ENCODE measurements at places on chromosomes 7 and 10. TPM values are rescaled to one million over a fixed set of nuclear protein-coding genes. Genes with fewer than 3 reads are reported as not detected.

DNA sequence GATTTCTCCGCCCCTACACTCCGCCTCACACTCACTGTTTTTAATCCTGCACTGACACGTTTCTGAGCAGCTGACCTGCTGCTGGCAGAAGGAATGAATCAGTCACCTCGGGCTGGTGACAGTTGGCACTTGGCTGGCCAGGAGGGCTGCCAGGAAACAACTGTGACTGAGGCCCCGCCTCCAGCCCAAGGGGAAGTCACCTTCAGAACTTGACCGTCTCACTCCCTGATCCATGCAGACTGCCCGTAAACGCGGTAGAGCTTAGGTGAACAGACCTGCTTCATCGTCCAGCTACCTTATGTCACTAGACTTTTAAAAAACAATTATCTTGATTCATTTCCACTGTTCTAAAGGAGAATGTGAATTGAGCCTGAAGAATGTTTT lies 107.5 kb downstream of the DOCK1 start:
- DNase-seq: peak; percentile 75

DNA sequence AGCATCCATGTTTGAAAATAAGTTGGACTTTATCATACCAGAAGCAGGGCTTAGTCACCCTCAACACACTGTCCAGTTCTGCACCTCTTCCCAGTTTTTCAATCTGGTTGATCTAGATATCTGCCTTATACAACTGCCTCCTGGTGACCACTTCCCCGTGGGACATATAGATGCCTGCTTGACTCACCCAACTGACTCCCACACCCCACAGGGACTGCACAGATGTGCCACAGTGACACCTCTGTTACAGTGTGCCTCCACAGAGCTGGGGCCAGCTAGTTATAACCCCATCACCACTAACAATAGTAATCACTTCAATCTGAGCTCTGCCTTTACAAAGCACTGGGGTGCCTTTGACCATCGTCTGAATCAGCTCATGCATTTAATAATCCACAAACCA lies 82.6 kb upstream of the AOAH start:
- DNase-seq: no peak

DNA sequence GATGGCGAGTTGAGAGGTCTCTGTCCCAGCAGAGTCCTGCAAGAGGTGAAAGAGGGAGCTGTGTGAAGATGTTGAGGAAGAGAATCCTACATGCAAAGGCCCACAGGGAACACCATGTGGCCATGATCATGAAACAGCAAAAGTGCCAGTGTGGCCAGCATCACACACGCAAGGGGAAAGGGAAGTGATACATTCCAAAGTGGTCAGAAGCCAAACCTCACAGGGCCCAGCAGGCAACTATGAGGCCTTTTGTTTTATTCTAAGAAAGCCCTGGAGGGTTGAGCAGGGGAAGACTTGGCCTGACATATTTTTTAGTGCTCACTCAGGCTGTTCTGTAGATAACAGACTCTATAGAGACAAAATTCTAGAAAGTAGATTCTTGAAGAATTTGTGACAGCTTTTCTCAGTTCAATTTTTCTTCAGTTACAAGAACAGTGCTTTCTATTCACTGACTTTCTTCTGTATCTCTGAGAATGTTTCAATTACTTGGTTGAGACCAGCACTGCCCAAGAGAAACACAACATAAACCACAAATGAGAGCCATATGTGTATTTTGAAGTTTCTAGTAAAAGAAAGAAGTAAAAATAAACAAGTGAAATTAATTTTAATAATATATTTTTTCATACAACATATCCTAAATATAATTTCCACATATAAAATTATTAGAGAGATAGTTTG lies 82.3 kb downstream of the HTR7 start:
- no peak for DNase-seq

DNA sequence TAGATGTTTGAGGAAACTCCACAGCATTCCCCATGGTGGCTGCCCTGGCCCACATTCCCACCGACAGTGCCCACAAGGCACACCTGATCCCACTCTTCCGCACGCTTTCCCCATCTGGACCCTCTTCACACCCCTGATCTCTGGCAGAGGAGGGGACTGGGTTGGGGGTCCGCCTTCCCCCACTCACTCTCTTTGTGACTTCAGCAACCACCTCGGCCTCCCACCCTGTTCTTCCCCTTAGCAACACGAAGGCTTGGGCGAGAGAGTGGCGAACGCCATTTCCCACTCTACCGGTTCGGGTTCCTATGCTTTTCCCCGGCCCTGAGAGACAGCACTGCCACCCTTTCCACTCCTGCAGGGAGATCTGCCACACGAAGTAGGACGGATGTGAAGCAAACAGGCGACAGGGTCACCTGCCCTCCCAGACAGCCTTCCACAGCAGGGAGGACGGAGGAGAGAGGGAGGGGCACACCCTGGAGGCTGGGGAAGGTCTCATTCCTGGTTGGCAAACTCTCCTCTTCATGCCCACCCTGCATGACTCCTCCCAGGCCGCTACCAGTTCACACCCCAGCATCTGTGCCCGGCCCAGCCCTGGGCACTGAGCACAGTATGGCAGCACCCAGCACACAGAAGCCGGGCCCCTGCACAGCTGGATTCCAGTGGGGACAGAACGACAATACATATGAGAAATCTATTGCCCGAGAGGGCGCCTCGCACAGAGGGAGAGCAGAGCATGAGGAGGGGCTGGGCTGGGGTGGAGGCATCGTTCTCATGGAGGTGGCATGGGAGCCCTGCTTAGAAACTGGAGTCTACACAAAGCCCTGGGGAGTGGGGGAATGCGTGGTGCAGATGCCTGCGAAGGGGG lies 93.5 kb downstream of the PAXIP1 start:
- no peak for DNase-seq

DNA sequence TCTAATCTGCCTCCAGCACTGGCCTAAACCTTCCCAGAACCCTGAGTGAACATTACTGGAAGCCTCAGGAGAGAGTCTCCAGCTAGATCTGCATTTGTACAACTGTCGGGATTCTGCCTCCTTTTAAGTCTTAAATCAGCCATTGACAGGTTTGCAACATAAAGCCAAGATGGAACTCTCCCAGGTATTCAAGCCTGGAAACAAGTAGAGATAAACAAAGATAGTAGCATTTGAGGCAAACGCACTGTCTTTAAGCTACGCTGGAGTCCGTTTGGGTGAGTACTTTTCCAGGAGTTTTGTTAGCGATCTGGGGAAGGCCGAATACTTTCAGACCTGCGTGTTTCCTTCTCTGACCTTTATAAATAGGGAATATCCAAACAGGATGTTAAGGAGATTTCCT lies 317.2 kb upstream of the FZD8 start:
- no peak for DNase-seq

DNA sequence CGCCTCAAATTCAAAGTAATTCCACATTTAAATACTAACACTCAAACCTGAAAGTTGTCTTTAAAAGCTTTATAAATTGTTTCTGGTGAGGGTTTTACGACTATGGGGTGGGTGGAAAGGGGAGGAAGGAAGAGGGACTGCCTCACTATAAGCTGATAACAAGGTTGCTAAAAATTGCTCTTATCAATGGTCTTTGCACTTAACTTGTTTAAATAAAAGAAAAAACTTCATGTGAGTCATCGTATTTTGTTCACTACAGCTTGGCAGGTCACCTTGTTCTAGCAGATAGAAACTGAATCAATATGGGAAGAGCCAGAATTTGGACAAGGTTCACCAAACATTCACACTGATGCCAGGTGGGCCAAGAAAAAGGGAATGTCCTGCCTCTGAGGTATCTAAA lies 129.2 kb downstream of the TES start:
- no peak for DNase-seq

- no peak for DNase-seq
Observed at GRCh38 chr7:43838201-43838658, 31.1 kb downstream of the MRPS24 start.

- no peak for DNase-seq
Observed at GRCh38 chr10:75974080-75974479, 542.7 kb downstream of the LRMDA start.

DNA sequence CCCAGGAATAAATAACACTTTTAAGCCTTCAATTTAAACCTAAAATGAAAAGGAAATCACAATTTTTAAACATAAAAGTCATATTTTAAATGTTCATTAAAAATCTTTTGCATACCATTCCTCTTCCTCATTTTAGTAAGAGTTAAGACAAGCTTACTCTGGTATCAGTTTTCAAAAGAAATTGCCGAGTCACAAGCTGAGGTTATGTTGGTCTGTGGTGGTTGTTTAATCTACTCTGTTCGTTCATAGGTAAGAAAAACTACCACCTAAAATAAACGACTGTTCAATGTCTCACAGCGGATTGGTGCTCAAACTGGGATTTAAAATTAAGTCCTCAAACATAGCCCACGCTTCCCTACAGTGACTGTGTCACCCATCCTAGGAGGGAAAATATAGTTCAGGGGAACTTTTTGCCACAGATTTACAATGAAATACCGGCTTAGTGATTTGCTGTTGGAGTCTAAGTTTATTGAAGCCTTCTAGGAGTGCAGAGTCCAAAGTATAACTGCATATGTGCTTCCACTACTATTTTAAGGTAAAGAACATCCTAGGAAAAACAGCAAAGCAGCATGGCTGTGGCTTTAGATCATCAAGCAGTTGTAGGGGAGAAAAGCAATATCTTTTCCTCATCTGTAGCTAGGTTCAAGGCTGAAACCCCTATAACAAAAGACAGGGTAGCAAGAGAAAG lies 61.1 kb downstream of the GNAT3 start:
- no peak for DNase-seq

- peak; percentile 40 for DNase-seq
Observed at GRCh38 chr7:150826061-150826849, 25.7 kb downstream of the TMEM176A start.

DNA sequence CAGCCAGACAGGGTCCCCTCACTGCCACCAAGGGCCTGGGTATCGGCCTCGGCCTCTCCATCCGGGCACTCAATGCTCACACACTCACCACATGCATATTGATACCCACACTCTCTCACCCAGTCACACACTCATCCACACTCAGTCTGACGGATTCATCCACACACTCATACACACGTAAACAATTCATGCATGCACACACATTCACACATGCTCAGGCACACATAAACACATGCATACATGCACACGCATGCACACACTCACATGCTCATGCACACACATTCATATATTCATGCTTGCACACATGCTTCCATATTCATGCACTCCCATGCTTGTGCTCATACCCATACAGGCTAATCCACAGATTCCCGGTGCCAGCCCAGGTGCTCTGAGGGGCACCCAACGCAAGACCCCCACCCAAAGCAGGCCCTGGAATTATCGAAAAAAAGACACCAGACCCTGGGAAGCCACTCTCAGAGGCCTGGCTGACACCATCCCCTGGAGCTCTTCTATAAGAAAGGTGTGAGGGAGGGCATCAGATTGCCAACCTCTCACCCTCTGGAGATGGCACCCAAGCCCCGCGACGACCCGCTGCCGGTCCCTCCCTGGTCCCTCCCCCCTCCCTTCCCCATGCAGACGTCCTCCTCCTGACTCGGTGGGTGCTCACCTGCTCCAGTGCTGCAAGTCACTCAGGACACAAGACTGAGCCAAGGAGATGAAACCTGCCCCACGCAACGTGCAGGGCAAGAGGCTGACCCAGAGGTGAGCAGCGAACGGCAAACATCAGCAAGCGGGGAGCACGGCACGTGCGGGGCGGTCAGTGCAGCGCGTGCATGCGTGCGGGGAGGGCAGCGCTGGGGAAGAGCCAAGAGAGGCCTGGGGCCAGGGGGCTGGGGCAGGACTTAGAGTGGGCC lies 15.2 kb downstream of the STK32C start:
- DNase-seq: peak; percentile 55

DNA sequence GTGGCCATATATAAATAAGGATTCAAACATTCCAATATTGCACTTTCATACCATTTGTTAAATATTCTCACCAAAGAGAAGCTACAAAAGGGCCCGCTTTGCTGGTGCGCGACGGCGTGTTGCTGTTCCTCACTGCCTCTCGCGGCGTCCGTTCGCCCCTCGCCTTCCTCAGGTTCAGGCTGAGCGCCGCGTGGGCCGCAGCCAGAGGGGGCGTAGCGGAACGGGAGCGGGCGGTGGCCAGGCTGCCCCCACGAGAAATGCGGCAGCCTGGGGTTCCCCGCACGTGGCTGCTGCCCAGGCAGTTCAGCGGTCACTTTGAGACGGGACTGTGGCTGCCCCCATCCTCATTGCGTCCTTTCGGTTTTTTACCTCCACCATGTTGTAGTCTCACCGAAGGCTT lies 67.3 kb upstream of the VWDE start:
- DNase-seq: no peak

- no peak for DNase-seq
Observed at GRCh38 chr7:138898255-138898654, 82.9 kb downstream of the KIAA1549 start.

GRCh38 chr7:41910940-41911600 lies 208.2 kb upstream of the INHBA start:
- no peak for DNase-seq

DNA sequence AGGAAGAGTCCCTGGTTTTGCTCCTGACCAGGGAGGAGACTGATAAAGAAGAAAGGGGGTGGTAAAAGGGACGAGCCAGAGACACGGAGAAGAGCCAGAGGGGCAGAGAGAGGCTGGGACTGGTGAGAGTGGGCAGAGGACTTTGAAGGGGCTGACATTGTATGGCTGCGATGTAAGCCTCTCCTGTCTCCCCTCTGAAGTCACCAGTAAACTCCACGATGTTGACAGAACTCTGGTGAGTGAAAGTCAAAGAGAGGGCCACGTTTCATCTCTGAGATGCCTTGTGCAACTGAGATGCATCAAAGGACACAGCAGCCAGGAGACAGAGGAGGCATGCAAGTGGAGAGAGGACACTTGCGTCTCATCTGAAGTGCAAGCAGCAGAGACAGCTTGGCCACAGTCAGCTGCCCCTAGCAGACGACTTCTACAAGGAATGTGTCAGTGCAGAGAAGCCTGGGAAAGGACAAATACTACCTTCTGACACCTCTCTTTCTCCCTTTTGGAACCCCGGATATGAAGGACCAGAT lies 54.3 kb downstream of the SMKR1 start:
- no peak for DNase-seq

DNA sequence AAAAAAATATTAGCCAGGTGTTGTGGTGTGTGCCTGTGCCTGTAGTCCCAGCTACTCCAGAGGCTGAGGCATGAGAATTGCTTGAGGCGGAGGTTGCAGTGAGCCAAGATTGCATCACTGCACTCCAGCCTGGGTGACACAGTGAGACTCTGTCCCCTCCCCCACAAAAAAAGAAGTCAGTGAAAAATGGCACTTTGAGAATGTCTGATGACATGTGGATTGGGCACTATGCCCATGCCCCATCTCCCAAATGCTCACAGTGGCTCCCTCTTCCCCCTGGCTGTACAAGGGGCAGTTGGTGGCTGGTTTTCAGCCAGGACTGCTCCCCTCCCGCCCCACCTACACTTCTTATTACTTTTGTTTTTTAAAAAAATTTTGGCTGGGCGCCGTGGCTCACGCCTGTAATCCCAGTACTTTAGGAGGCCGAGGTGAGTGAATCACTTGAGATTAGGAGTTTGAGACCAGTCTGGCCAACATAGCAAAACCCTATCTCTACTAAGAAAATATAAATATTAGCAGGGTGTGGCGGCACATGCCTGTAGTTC lies 26.1 kb downstream of the IL15RA start:
- DNase-seq: no peak

The GARIN1A gene
- total RNA-seq: 1.4 TPM

The ARID5B gene
- total RNA-seq: 45.4 TPM

The CRTAC1 gene
- 2.2 TPM for total RNA-seq

The WIPF3 gene
- total RNA-seq: 0.30 TPM

Measured in suprapubic skin (tissue), 4 donors.